ENCODE measurements at places on chromosomes 6 and 20.

GRCh38 chr20:31547017-31547675, 32.9 kb downstream of the HM13 start:
- peak; percentile 95 for DNase-seq

- no peak for DNase-seq
Measured at GRCh38 chr6:165758441-165758840, 95.4 kb upstream of the PDE10A start.

- DNase-seq = no peak
Measured at GRCh38 chr20:19861147-19861759, 103.2 kb downstream of the RIN2 start.

- peak; percentile 51 for DNase-seq
Measured at GRCh38 chr6:18997375-18997826, 610.3 kb downstream of the RNF144B start.

- DNase-seq = no peak
Measured at GRCh38 chr6:4864519-4864918, 88.3 kb downstream of the CDYL start.

DNA sequence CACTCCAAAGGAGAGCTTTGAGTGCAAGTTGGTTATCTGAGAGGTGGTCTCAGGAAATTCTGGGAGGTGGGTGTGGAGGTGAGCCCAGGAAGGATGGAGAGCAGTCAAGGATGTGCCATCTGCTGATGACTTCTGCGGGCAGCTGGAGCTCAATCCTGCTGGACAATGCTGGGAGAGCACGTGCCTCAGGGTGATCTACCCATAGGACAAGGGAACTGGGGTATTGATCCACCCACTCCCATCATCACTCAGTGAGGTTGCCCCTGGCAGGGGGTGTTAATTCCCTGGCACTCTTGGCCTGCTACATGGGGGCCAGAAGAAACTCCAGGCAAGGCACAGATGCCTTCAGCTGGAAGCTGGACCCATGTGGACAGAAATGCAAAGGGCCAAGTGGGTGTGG, 7.1 kb upstream of the ZBP1 start:
- no peak for DNase-seq

GRCh38 chr20:41373251-41373783, 6.7 kb upstream of the EMILIN3 start:
- DNase-seq = no peak

GRCh38 chr20:58877976-58878360, 25.5 kb downstream of the GNAS start:
- DNase-seq = no peak

GRCh38 chr6:129929433-129929832, 68.3 kb upstream of the TMEM244 start:
- no peak for DNase-seq

DNA sequence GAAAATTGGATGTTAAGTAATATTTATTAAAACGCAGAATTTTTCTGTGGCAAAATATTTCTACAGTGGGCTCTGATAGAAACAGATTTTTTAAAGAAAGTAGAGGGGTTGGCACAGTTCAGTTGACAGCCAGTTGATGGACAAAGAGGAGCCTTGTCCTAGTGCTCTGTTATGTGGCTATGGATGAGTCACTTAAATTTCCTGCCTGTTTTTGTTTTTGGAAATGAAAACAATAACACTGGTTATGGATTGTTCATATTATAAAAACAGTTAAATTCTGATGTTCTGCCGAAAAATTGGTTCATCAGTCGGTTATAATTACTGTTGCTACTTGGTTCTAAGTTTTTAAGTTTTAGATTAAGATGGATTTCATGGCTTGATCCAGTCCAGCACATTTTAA, 42.8 kb downstream of the MYO6 start:
- DNase-seq = no peak

DNA sequence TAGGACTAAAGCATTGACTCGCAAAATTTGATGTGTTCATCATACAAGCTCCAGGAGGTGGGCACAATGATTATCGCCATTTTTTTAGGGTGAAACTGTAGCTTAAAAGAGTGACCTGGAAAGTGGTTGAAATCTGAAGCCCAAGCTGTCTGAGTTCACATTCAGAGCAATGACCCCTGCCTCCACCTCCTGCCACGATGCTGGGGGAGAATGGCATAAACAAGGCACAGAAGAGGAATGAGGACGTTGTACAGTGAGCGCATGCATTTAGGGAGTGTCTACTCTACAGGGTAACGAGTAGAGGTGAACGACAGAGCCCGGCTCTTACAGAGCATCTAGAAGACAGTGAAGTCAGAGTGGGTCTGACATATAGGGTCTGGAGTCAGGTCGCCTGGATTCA, 37.2 kb downstream of the CNKSR3 start:
- DNase-seq = no peak

GRCh38 chr20:13862245-13862644, 77.4 kb downstream of the NDUFAF5 start:
- no peak for DNase-seq

- DNase-seq = peak; percentile 16
Measured at GRCh38 chr6:103122766-103123601, 1729.5 kb downstream of the GRIK2 start.

GRCh38 chr20:40943591-40943990, 85.0 kb upstream of the TOP1 start:
- peak; percentile 57 for DNase-seq

DNA sequence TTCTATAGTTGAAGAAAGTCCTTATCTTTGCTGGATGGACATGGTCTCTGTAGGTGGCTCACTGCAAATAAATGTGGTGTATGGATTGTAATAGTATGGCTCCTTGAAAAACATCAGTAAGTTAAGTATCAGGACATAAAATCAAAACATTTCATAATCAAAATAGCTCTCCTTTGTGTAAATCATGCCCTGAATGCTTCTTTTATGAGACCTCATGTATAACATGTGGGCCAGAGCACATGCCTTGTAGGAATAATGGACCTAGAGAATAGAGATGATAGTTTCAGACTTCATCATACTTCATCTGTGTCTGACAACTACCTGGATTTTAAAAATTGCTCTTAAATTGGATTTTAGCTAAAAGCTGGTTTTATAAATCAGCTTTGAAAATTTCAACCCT, 159.9 kb downstream of the ASCC3 start:
- DNase-seq = no peak

DNA sequence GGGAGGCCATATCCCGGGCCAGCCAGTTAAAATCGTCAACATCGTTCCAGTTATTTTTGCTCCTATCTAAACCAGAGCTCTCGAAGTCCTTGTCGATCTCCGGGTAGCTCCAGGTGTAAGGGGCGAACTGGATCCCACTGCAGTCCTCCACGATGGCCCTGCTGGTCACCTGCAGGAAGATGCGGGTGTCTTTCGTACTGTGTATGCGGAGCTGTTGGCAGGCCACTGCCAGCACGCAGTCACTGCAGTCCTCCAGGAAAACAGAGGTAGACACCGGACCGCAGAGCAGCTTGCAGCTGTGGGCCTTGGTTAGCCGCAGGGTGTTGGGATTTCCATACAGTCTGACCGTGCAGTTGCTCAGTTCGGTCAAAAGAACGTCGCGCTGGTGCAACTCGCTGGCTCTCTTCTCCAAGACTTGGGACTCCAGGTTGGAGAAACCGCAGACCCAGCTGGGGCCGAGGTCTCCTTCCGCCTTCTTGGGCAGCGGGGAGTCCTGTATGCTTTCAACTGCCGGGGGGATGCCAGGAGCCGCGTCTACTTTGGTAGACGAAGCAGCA, 742 bp downstream of the TBCC start:
- DNase-seq = peak; percentile 53

DNA sequence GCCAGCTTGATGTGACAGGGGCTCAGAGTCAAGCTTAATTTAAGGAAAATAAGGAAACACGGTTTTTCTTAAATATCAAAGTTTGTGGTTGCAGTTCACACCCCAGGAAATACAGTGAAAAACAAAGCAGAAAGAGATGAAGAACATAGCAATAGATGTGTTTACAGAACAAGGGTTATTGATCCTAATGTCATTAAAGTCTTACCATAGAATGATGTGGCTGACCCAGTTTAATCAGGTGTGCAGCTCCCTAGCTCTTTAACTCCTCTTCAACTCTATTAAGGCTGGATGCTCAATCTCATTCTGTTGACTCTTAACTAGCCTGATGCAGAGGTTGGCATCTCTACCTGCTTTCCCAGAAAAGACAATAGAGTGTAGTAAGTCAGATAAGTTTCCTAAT, 7.5 kb upstream of the GTF3C6 start:
- DNase-seq = no peak

- peak; percentile 96 for DNase-seq
Measured at GRCh38 chr20:50625986-50626677, 65.2 kb downstream of the RIPOR3 start.

DNA sequence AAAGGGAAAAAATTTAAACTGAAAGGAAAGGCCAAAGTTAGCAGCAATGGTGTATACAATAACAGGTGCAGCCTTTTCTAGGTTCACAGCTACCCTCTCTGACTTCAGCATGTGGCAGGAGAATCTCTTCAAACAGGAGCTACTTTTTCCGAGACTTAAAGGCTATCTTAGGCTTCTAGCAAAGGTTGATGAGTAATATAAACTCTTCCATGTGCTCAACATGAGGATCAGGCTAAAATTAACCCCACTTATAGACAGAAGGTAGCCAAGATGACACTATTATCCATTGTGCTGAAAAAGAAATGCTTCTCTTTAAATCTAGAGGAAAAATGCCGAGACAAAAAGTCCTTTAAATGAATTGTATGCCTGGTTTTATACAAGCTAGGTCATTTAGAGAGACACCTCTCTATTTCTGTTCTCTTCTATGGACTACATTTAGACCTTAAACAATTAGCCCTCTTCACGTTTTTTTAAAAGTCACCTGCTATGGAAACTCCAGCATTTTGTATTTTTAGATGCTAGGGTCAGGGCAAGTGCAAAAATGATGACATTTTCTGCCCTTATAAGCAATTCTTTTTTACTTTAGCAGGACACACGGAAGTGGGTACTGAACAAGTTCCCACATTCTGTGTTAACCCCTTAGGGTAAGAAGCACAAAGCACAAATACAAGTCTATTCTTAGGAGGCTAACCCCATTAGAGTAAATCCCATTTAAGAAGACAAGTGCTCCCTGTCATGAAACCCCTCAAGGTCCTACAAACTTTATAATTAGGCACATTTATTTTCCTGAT, 216.8 kb upstream of the CITED2 start:
- DNase-seq = no peak

GRCh38 chr6:48472091-48472490, 361.1 kb upstream of the PTCHD4 start:
- no peak for DNase-seq

DNA sequence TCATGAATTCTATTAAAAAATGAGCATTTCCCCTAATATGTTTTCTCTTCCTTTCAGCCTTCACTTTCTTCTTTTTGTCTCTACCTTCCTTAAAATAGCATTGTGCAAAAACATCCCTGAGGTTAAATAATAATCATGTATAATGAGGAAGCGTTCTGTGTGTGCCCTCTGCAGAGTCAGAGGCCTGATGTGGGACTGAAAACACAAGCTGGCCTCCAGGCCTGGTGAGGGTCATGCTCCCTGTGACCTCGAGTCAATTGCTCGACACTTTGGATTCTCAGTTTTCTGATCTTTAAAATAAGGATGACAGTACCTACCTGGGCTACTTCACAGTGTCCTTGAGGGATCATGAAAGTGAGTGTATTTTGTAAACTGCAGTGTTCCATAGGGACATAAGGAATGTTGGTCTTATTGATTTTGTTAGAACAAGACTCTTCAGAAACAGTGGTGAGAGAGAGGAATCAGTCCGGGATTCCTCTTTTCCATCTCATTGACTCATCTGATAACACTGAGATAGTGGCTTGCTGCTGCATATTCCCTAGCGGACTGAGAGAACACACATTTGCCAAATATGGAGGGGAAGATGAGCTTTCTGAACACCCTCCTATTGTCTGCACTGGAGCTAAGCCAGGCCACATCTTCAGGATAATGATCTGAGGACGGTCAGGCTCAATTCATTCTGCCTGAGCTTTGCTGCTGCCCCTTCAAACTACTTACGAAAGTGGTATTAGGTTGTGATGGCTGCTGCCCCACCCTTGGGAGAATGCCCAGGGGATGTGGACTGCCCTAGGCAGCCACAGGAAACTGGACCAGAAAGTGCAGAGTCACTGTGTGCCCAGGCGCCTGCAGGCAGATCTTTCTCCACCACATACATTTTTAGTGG, 39.6 kb upstream of the PDE7B start:
- DNase-seq = no peak

GRCh38 chr20:3420211-3420707, 12.8 kb upstream of the DNAAF9 start:
- DNase-seq = no peak

DNA sequence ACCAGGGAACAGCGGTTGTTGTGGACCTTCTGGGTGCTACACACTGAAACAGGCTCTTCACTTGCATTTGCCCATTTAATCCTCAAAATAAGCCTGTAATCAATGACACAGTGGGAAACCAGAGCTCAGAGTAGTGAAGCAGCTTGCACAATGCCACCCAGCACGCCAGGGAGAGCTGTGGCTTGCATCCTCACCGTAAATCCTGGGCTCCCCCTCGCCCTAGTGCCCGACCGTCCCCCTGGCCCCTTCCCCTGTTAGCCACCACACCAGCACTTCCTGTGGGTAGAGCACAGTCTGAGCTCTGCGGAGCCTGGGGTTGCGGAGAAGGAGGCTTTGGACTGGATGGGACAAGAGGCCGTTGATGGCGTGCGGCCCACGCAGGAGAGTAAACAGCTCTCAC, 14.5 kb downstream of the VSTM2L start:
- DNase-seq = peak; percentile 82

- no peak for DNase-seq
Measured at GRCh38 chr20:1526896-1527295, 30.6 kb downstream of the SIRPD start.

DNA sequence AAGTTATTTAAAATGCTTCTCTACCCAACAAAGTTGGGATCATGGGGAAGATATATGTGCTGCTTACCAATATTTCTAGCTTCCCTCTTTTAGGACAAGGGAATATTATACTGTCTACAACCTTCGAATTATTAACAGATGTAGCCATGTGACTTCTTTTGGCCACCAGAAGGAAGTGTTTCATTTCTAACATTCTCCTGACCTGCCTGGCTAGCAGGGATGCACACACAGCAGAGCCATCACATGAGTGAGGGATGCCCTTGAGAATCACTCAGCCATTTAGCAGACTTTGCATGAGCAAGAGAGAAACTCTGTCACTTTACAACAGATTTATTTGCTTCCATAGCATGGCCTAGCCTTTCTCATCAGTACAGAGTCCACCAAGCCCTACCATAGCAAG, 230.7 kb upstream of the MARCKS start:
- no peak for DNase-seq

DNA sequence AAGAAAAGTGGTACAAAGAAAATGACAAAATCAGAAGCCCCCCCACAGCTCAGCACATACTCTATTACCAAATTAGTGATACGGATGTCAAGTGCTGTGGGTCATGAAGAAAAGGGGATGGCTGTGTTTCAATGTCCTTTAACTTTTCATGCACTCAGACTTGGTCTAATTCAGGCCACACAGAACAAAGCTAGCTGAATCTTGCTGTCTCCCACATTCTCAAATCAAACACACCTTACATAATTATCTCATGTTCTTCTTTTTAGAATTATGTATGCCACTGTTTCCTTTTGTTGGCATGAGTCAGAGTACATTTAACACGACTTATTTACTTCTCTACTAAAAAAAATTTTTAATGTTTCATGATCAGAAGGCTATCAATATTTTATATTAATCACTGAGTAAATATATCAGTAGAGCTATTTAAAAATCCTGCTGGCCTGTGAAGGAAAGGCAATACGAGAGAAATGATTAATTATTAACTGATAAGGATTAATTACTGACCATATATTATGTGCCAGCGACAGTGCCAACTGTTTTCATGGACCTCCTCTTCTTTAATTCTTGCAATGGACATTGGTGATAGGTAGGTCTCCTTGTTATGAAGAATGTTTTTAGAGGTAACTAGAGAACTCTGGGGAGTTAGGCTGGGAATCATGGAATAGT, 596.5 kb upstream of the AGPAT4 start:
- DNase-seq = no peak

- DNase-seq = no peak
Measured at GRCh38 chr20:19827818-19828217, 69.8 kb downstream of the RIN2 start.

Measured in H7 (cell line).